ENCODE measurements at places on chromosomes 7 and 10.

GRCh38 chr10:47190301-47190700 is 109.7 kb upstream of the GDF10 start:
- no peak for DNase-seq

DNA sequence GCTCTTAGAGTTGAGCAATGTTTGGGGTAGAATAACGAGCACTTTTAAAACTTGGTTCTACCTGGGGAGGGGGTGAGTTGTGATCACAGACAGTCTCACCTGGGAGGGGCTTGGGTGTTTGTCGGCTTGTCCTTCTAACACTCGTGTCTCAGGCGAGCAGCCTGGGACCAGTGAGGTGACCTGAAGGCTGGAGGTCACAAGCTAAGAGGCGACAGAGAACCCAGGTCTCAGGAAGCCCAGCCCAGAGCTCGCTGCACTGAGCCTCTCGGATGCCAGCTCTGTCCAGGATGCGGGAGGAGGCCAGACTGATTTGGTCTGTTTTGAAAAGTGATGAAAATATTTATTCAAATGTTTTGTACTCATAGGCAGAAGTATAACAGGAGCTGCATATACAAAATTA is 11.8 kb downstream of the HTRA1 start:
- DNase-seq: no peak

DNA sequence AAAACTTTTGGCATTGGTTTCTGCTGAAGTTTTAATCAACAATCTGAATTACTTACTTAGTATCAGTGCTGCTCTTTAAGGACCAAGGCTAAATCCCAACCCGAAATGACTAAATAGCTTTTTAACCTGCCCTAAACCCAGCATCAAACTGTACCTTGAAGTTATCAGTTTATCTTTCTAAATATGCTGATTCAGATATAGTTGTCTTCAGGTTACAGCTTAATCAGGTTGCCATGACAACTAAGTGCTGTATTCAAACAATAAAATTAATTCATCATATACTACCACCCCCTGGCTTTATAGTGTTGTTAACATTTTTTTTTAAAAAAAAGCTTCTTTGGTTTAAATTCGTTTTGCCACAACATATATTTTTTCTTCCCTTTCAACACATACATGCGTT is 239.6 kb downstream of the TWIST1 start:
- DNase-seq: no peak

- no peak for DNase-seq
Measured at GRCh38 chr10:42519761-42520460, 118.5 kb downstream of the ZNF33B start.

GRCh38 chr10:49512121-49512809 is 26.7 kb downstream of the ERCC6 start:
- DNase-seq: no peak

DNA sequence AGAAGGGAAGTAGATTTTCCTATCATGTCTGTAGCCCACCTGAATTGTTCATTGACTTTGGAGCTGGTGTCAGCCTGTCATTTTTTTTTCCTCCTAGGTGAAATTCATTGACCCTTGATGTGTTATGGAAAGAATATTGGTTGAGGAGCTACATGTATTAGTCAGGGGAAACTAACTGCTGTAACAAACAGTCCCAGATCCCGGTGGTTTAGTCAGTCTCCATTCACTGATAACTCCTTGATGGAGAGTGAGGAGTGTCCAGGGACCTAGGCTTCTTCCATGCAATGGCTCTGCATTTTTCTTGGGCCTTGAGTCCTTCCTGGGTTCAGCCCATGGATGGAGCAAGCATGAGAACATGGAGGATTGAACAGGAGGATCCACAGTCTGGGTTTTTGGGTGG is 643.2 kb downstream of the LRMDA start:
- DNase-seq: no peak

- no peak for DNase-seq
Measured at GRCh38 chr10:36489181-36489580, 636.2 kb upstream of the ANKRD30A start.

- no peak for DNase-seq
Measured at GRCh38 chr10:95462740-95463667, 98.2 kb downstream of the SORBS1 start.

GRCh38 chr10:17122052-17122451 is 7.6 kb downstream of the CUBN start:
- no peak for DNase-seq

- no peak for DNase-seq
Measured at GRCh38 chr7:77812290-77812685, 13.7 kb downstream of the PHTF2 start.

GRCh38 chr10:49106451-49106850 is 8.9 kb downstream of the VSTM4 start:
- DNase-seq: no peak

DNA sequence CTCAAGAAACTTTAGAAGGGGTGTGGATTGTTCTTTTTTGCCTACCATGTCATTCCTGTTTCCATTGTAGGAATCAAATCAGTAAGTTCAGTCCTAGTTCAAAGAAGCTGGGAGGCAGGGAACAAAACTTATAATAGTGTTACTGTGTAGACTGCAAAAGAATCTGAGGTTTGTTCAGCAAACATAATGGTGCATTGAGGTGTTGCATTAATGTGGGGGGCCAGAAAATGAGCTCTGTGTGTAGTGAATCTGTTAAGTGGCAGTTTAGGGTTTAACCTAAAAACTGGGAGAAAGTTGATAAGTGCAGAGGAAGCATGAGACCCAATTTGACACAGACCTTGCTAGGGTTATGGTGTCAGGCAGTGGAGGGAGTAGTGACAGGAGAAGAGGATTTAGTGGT is 197.7 kb downstream of the SUGCT start:
- DNase-seq: no peak

DNA sequence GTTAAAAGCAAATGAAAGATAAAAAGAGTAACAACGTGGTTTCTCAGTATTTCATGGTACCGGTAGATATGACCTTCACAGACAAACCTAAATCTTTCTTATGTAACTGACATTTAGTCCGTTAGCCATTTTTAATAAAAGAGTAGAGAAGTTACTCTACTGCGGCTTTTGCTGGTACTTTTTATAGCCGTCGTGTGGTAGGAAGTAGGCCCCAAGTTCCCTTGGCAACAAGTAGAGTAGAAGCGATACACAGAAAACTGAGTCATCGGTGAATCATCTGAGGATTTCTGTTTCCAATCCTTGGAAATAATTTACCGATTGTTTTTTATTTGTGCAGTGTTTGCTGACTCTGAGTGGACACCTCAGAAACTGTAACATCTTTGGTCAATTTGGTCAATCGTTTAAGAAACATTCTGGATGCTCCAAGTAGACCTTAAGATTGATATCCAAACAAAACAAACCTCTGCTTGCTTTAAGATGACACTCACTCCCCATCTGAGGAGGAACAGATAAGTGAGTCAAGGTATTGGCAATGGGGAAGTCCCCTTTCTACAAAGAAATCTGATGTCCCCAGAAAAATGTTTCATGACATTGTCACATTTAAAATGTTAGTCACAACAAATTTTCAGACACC is 63.9 kb upstream of the AHR start:
- DNase-seq: peak; percentile 18

- DNase-seq: no peak
Measured at GRCh38 chr7:47356261-47356660, 225.7 kb downstream of the TNS3 start.

- no peak for DNase-seq
Measured at GRCh38 chr7:101517304-101517703, 111.8 kb downstream of the MYL10 start.

Measured in NK-92 treated with Interleukin-12 subunit alpha and Interleukin-12 subunit beta, amount 100 ng/mL, for 24 hours (cell line).